Activated T-cell treated with anti-CD3 and anti-CD28 coated beads for 4 hours (primary cell): ENCODE measurements at places on chromosomes 5 and 9.

DNA sequence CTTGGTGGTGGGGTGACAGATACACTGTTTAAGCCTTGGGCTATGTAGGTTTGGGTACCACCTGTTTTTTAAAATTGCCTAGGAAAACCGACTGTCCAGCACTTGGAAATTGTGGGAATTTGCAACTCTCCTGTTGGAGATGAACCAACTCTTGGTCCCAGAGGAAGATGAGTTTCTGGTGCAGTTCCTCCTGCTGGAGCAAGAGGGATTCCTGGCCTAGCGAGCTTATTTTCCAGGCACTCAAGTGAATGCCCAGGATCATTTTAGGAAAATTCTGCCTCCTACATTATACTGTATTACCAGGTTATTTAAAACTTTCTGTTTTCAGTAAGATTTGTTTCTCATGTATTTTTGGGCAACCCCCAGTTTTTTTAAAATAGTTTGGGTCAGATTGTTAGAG lies 33.7 kb downstream of the AP3S1 start:
- DNase-seq: no peak

DNA sequence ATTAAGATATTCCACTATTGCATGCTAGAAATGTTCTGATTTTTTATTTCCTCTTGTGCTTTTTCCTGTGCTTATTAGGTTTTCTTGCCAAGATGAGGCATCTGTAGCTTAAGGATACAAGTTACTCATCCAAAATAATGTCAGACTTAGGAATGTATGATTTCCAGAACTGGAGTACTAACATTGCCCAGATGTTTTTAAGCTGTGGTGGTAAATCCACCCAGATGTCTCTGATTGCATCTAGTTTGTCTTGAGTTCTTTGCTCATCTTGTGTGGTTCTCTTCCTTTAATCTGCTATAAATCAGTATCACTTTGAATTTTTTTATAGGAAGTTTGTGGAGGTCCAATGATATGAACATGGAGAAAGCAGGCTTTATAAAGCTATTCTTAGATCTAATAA lies 337.5 kb upstream of the ZNF608 start:
- DNase-seq: no peak

DNA sequence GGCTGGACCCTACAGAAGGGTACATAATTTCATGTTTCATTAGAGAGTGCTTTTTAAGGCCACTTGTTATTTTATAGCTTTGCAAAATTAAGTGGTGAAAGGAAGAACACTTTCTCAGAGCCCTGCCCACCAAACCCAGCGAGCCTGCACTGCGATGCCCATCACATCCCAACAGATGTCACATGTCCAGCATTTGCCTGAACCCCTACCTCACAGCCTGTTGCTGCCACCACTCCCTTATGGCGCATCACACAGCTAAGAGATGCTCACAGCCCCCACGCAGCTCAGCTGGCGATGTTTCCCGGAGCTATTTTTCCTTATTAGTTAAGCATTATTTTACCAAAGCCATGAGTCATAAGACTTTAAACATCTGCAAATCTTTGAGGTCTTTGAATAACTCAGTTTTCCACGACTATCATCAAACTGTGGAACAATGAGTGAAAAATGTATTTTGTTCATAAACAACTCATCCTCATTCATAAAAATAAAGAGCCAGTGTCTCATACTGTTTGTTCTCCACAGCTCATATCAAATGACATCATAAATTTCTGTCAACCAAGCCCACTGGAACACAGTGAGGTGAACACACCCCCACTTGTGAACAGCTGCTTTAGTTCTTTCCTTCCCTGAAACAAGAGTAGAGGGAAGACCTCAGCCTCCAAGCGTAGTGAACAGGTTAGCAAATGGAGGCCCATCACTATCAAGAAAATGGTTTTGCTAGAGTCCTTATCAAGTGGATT lies 104.9 kb downstream of the SYK start:
- DNase-seq: no peak

GRCh38 chr9:35341585-35341984 lies 148.3 kb upstream of the RUSC2 start:
- no peak for DNase-seq

GRCh38 chr5:72465066-72465465 lies 42.1 kb downstream of the ZNF366 start:
- DNase-seq: no peak

DNA sequence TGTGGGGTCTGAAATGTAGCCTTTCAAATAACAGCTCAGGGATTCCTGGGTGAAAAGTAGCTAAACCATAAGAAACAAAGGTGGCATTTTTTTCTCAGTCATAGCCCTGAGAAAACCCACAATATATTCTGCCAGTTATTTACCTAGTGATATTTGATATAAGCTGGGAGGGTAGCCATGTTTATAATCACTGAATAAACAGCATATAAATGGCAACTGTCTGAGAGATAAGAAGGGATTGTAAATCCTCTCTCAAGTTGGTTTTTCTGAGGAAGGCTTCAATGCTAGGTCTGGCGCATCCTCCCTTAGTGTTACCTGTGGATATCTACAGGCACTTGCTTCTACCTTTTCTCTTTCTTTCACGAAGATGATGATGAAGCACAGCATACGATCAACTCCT lies 1080.5 kb upstream of the DMAC1 start:
- DNase-seq: no peak

- DNase-seq: no peak
These were observed 181.3 kb downstream of the SNCAIP start for GRCh38 chr5:122493091-122494021.

DNA sequence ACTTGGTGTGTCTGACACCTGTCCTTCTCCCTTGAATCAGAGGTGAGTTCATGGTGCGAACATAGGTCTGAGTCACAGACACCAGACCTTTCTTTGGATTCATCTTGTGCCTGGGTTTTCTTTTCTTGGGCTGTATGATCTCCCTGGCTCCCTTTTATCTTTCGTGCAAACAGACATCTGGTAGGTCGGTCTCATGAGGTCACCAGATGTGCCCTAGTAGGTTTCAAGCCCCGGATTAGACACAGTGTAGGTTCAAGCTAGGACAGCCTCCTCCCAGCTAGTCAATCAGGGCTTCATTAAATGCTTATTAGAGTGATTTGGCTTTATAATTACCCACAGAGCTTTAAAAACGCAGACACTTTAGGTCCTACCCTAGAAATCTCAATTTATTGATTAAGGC lies 106.0 kb upstream of the MYO10 start:
- DNase-seq: no peak

DNA sequence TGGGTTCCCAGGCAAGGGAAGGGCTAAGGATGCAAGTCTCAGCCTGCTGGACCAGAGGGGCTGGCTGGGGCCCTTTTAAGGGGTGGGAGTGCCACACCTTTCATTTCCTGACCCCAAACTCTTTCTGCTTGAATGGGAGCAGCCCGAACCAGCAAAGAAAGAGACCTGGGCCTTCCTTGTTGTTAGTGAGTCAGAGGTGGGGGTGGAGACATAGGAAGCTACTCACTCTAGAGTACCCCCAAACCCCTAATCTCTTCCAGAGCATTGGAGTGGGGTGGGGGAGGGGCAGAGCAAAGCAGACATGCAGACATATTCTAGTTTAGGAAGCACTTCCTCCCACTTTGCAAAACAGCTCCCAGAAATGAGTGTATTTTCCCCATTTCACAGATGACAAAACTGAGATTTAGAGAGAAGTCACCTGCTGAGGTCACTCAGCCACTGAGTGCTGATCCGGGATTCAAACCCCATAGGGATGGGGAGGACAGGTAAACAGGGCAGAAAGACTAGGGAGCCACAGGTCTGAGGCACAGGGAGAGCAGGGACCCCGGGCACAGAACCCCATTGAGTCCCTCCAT lies 6.0 kb upstream of the AQP3 start:
- no peak for DNase-seq

DNA sequence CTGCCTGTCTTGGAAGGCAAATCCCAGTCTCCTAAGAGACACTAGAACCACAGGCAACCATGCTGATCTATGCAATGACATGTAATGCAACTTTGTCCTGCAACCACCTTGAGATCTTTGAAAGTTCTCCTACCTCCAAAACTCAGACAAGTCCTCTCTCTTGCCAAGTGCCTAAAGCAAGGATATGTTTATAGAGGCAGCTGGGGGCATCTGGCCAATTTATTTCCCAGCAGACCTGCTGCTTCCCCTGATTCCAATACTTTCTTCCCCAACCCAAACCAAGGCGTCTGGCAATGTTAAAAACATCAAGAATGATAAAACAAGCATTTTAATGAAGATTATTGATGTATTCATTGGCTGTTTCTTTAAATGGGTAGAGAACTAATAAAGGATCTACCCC lies 138.4 kb downstream of the DOCK8 start:
- no peak for DNase-seq

GRCh38 chr9:19681846-19682245 lies 107.0 kb downstream of the SLC24A2 start:
- no peak for DNase-seq

- DNase-seq: no peak
These were observed 258.3 kb upstream of the NR4A3 start for GRCh38 chr9:99563364-99563763.

- DNase-seq: no peak
These were observed 11.5 kb upstream of the ANKRD55 start for GRCh38 chr5:56244627-56245026.

- no peak for DNase-seq
These were observed 140.1 kb upstream of the FBXL17 start for GRCh38 chr5:108521841-108522506.

GRCh38 chr9:124480621-124480981 lies 26.6 kb downstream of the NR5A1 start:
- no peak for DNase-seq

DNA sequence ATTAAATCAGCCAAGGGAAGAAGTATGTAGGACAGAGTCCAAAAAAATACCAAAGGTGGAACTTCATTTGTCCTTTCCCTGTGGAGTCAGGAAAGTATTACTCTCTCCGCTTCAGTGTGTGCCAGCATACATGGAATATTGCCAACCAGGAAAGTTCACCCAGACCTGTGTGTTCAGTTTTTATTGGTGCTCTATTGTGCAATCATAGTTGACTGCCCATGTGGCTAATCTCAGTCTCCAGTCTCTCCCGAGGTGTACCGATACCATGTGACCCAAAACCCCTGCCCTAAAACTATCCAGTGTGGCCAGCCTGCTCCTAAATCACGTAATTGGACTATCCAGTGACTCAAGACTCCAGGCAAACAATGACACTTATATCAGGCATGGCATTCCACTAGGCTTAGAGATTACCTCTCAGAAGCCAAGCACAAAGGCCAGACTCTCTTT lies 38.8 kb downstream of the NFX1 start:
- DNase-seq: no peak

- no peak for DNase-seq
These were observed 6.9 kb upstream of the SCAMP1 start for GRCh38 chr5:78353520-78353919.

- no peak for DNase-seq
These were observed 119.7 kb downstream of the RAPGEF6 start for GRCh38 chr5:131515348-131515747.

- peak; percentile 72 for DNase-seq
These were observed 202.5 kb downstream of the MEF2C start for GRCh38 chr5:88680253-88681132.

DNA sequence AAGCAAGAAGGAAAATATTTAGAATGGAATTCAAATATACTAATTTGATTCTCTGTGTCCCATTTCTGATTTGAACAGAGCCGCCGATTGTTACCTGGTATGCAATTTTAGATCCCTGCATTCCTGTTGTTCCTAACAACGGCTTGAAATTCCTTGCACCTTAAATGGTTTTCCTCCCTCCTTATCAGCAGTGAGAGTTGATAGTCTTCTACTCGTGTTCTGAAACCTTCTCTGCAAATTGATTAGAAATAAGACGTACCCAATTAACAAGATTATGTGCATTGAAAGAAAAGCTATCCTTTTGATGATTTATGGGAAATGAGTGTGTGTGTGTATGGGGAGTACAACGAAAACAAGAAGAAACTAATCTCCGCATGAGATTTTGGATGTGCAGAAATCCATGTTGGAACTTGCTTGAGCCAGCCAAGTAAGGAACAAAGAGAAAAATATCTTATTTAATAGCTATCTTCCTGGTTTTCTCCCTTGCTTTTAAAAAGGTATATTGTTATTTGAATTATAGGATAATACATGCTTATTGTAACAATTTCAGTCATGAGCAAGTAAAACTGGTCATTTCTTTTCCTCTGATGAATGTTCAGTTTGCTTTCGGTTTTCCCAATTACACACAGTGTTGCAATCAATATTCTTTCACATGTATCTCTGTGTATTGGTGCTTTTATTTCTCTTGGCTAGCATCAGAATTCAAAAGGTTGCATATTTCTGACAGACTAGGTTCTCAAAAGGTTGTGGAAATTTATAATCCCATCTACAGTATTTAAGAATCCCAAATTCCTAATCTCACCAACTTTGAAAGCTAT lies 211.1 kb upstream of the ACTBL2 start:
- no peak for DNase-seq

- DNase-seq: no peak
These were observed 102.9 kb upstream of the LRRTM2 start for GRCh38 chr5:138978080-138978479.

DNA sequence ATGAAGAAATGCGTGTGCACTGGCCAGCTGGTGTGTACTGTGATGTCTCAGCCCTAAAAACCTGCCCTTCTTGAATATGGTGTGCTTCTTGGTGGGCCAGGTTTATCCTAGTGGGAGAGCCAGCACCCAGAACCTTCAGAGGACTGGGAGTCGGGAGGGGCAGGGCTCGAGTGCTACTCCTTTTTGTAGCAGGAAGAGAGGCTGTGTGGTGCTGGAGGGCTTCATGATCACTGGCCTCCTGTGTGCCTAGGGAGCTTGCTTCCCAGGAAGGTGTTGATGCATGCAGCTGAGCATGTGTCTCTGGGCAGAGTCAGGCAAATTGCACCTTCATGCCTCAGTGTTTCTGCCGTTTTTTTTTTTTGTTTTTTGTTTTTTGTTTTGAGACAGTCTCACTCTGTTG lies 20.0 kb downstream of the PHF2 start:
- no peak for DNase-seq

DNA sequence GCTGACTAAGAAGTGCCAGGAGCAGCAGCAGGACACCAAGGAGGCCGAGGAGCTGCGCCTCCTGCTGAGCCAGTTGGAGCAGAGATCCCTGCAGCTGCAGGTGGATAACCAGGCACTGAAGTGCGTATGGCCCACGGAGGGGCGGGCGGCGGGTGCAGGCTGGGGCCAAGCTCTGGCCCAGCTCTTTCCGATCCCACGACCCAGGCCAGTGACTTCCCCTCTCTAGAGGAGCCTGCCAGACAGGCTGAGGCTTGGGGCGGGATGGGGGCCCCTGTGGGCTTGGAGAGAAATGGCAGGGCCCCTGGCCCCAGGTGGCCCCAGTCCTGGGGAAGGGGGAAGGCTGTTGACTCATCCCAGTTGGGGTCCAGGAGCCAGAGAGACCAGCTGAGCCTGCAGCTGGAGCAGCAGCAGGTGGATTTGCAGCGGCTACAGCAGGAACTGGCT lies 3.6 kb downstream of the PTRH1 start:
- DNase-seq: no peak
